Left ventricle myocardium inferior (tissue), 1 donor: ENCODE measurements at places on chromosomes 5 and 9. TPM values are rescaled to one million over a fixed set of nuclear protein-coding genes. Genes with fewer than 3 reads are reported as not detected.

The PCDHB14 gene
- total RNA-seq, result 1.9 TPM

The ATG12 gene
- total RNA-seq, result 24.1 TPM

The SPARC gene
- 477 TPM for total RNA-seq

The CNTNAP3 gene
- 9.9 TPM for total RNA-seq
